Kidney (tissue), 22 donors: ENCODE measurements at places on chromosomes 7 and 10.

DNA sequence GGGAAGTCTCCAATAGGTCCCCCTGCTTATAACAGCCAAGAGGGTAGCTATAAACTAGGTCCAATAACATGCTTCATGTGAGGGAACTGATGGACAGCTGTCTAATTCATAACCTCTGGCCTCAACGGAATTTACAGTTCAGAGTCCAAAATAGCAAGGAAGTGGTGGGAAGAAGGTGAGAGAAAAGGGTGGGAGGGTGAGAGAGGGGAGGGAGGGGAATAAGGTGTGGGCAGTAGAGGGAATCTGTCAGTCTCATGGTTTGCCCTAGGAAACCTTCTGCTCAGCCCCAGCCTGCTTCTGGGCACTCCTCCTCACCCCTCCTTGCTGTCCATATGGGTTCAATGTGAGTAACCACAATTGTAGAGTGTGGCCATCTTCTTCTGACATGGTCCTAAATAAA lies 133.4 kb upstream of the ADO start:
- no peak for DNase-seq

GRCh38 chr10:49560526-49560925 lies 21.6 kb upstream of the ERCC6 start:
- no peak for DNase-seq

GRCh38 chr10:80407812-80408241 lies 524 bp upstream of the PRXL2A start:
- peak; percentile 77 for DNase-seq

GRCh38 chr7:3551536-3551935 lies 250.5 kb downstream of the SDK1 start:
- DNase-seq = no peak

DNA sequence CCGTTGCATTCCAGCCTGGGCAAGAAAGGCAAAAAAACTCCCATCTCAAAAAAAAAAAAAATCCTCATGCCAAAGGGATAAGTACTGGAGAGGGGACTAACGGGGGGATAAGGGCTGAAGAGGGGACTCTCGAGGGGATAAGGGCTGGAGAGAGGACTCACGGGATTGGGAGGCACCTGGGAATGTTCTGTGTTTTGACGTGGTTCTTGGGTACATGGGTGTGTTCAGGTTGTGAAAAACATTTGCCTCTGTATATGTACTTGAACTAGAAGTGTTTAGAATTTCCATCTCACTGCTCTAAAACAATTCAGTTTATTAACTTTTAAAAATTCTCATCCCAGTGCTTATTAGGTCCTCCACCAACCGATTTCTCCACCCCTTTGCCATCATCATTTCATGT lies 4.5 kb downstream of the FKBP6 start:
- no peak for DNase-seq

- DNase-seq = no peak
Observed at GRCh38 chr7:33815336-33815735, 90.0 kb upstream of the BMPER start.

- peak; percentile 16 for DNase-seq
Observed at GRCh38 chr10:99681553-99681952, 22.2 kb downstream of the ENTPD7 start.

- no peak for DNase-seq
Observed at GRCh38 chr10:117248750-117249465, 8.0 kb downstream of the SLC18A2 start.

DNA sequence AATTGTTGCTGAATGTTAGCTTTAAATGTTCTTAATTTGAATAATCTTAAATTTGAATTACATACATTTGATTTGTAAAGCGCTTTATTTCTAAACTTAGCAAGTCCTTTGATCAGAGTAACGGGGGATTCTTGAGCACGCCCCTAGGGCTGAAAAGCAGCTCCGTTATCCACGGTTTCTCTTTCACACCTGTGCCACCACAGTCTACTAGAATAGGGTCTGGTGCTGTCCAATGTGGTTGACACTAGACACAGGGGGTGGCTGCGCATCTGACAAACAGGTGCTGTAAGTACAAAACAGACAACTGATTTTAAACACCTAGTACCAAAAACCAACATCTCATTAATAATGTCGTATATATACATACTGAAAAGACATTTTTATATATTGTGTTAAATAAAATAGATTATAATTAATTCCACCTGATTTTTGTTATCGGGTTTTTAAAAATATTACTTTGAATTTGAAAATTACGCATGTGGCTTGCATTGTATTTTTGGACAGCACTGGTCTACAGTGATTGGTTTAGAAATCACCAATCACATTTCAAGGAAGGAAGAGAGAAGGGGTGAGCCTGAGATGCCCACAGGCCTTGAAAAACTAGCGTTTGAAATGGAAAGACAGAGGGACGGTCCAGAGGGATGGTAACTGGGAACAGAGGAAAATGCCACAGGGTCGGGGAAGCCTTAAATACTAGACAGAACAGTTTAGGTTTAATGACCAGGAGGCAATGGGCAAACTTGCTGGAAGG lies 7.3 kb downstream of the SEPHS1 start:
- DNase-seq = no peak

DNA sequence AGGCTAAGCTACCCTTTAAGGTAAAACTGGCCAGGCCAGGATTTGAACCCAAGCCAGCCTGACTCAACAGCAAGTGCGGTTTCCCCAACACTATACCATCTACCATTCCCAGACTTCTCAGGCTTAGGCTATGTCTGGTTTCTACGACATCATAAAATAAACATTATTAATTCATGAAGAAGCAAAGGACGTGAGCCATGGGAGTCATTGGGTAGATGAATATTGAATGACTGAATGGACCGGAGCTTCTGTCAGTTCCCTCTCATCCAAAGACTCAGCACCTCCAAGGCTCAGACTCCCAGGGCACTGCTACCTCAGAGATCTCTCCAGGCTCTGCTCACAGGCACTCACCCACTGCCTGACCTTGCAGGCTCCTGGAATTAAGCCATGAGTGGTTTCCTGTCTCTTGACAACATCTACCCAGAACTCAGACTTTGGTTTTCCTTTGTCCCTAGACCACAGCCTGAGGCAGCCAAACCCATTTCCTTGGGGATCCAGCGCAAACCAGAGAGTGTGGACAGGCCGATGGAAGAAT lies 64.6 kb upstream of the STEAP1B start:
- no peak for DNase-seq

- DNase-seq = no peak
Observed at GRCh38 chr10:117266400-117266799, 25.5 kb downstream of the SLC18A2 start.

DNA sequence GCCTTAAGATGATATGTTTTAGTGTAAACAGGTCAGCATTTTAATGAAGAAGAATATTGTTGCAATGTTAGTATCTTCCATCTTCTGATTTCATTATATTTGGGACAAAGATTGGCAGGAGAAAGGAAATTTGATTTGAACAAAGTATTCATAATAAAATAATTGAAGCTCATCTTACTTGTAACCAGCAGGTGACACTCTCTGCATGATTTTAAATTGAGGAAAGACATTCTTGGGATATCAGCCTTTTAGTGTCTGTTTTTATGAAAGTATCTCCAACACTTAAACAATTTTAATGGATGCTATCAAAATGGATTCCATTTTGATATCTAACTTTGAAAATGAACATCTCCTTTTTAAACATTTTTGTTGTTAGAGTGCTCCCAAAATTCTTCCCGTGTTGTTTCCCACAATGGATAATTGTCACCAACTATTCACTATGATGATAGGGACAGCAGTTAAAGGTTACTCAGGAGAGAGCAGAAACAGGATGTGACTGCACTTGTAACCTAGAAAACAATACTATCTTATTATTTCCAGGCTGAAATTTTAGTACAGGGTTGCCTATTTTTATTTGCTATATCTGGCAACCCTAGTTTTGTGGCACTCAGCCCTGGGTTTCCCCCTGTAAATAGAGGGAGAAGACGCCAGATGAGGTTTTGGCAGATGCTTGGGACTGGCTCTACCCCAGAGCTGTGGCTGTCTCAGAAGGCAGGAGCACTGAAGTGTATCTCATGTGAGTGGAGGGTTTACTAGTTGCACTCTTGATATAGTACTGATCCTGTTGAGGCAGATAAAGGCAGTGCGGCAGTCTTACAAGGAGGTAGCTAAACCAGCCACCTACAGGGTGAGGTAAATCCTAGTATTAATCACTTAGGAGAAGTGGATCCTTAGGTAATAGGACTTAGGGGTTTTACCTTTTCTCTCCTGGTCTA lies 31.0 kb upstream of the ABCB4 start:
- DNase-seq = peak; percentile 6

- DNase-seq = no peak
Observed at GRCh38 chr10:3355536-3355935, 183.0 kb upstream of the PITRM1 start.

DNA sequence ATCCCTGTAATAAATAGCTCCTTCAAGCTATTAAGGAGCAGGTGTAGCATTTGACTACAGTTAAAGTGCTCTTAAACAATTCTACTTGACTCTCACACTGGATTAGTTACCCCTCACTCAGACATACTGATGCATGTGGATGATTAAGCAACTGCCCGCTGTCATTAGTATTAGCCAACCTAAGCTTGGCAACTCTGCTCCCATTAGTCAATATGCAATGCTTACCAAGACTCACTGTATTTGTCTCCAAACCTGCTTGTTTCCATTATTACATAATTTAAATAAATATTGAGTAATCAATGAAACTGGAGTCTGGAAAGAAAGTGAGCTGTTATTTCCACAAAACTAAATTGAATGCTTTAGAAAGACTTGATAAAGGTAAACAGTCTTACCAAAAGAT lies 144.0 kb upstream of the ASAH2 start:
- no peak for DNase-seq

GRCh38 chr10:103765981-103766380 lies 89.4 kb downstream of the SH3PXD2A start:
- DNase-seq = no peak

- no peak for DNase-seq
Observed at GRCh38 chr10:117370205-117370604, 5.0 kb downstream of the PDZD8 start.

- no peak for DNase-seq
Observed at GRCh38 chr10:78800006-78800405, 268.8 kb upstream of the ZMIZ1 start.

DNA sequence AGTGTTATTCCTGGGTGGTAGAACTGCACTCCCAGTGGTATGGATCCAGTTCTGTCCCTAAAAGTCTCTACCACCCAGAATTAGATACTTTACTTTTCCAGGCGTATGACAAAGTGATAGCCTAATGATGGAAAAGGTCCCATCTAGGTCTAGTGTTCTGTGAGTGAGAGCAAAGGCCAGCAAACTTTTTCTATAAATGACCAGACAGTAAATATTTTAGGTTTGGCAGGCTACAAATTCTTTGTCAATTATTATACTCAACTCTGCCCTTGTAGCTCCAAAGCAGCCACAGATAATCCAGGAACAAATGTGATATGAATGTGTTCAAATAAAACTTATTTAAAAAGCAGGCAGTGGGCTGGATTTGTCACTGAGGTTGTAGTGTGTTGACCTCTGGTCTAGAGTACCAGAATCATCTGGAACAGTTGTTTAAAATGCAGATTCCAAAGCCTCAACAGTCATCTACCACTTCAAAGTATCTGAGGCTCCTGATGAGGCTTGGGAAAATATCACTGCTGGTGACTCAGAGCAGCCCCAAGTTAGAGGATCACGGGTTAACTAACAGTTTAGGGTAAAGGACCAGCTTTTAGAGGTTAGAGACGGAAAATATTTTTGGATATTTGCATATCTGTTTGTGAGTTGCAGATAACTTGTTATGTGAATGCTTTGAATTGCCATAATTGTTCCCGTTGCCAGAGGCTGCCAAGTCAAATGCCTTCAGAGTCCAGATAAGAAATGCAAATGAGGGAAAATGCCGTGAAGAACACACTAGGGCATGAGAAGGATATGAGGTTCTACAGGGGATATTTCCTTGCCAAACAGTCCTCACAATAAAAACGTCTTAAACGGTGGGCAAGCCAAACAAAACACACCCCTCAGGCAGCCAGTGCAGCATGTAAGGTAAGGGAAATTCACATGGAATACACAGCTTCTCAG lies 19.4 kb downstream of the NRAP start:
- no peak for DNase-seq

DNA sequence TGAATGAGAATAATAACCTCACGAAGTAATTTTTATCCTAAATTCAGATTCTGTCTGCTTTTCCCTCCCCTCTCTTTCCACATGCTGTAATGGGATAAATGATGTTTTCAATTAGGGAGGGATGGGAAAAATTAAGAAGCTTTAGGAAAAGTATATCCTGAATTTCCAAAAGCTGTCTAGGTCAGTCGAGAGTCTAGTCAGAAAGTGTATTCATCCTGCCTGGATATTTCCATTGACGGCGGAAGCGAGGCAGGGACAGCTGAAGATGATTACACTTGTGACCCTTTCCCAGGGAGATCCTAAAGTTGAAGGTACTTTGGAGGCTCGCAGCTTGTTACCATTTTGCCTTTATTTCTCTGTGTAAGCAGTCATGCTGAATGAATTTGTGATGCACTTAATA lies 204.1 kb downstream of the ZNF365 start:
- DNase-seq = no peak

DNA sequence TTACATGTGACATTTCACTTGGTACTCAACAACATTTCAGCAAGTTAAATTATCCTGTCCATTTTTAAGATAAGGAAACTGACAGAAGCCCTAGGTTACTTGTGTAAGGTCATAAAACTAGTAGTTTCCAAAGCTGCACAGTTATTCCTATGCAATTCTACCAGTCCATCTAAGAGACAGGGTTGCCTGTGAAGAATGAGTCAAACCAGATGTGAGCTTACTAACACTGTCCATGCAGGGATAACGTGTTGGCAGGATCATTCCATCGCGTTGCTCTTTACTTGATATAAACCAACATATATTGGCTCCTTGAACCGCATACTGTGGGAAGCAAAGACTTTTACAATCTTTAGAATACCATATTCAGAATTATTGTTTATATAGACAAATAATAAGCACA lies 280.9 kb upstream of the HGF start:
- no peak for DNase-seq

DNA sequence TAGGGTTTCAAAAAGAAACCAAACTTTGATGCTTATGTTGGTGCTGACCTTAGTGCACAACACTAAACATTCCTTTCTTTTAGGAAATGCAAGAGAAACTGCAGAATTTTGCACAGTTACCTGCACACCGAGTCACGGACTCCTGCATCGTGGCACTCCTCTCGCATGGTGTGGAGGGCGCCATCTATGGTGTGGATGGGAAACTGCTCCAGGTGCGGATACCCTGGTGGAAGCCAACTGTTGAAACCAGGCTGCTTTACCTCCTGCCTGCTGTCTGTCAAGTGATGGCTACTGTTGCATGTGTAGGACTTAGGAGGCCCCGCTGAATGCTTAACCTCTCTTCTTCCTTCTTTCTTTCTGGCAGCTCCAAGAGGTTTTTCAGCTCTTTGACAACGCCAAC lies 11.7 kb downstream of the CASP2 start:
- peak; percentile 35 for DNase-seq

- no peak for DNase-seq
Observed at GRCh38 chr10:116216676-116217075, 56.3 kb downstream of the GFRA1 start.
